ENCODE measurements at places on chromosomes 12 and 14.

- peak; percentile 52 for DNase-seq
Measured at GRCh38 chr14:79369359-79370332, 841.7 kb downstream of the DIO2 start.

- no peak for DNase-seq
Measured at GRCh38 chr14:37115406-37115805, 57.0 kb downstream of the SLC25A21 start.

GRCh38 chr12:118164798-118165486 is 29.0 kb downstream of the PEBP1 start:
- no peak for DNase-seq

GRCh38 chr12:96386794-96387193 is 13.4 kb downstream of the CDK17 start:
- no peak for DNase-seq

Measured in AG09309 (cell line).